Type B pancreatic cell (in vitro differentiated cells): ENCODE measurements at places on chromosomes 6 and 20. TPM values are rescaled to one million over a fixed set of nuclear protein-coding genes. Genes with fewer than 3 reads are reported as not detected.

DNA sequence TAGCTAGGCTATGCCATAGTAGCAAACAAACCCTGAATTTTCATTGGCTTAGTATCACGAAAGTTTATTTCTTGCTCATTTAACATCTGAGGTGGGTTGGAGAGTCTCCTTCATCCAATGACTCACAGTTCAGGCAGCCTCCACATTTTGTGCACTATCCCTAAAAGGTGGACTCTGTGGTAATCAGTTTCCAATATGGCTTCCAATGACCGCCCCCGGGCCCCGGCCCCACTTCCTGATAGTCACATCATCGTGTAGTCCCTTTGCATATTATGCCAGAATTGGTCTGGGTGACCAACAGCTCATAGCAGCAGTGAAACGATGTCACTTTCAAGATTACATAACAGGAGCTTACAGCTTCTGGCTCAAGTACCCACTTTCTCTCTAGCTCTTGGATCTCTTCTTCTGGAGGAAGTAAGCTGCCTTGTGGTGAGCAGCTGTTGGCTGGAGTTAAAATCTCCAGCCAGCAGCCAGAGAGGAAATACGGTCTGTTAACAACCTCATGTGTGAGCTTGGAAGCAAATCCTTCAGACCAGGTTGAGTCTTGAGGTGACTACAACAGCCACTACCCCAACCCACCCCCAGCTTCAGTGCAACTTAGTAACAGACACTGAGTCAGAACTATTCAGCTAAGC, 7.8 kb downstream of the HCRTR2 start:
- no peak for DNase-seq

- no peak for DNase-seq
Observed at GRCh38 chr6:43304361-43304760, 4.3 kb downstream of the CRIP3 start.

DNA sequence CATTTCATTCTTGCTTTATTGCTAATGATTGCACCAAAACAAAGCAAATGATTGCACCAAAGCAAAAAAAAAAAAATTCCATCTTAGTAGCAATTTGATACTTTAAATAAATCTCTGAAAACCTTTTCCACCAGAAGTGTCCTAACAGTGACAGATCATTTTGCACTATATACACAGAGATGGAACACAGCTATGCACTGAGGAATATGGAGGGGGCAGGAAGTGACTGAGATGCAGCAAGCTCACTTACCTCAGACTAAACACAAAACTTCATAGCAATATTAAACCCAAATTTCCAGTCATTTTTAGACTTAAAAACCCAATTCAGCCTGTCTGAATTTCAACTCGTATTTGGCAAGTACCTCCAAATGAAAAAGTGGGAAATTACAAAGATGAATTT, 41.2 kb downstream of the HIVEP2 start:
- DNase-seq: no peak

GRCh38 chr6:25175196-25175595, 104.0 kb upstream of the CARMIL1 start:
- DNase-seq: no peak

GRCh38 chr6:154736618-154737259, 3.5 kb downstream of the SCAF8 start:
- DNase-seq: no peak

DNA sequence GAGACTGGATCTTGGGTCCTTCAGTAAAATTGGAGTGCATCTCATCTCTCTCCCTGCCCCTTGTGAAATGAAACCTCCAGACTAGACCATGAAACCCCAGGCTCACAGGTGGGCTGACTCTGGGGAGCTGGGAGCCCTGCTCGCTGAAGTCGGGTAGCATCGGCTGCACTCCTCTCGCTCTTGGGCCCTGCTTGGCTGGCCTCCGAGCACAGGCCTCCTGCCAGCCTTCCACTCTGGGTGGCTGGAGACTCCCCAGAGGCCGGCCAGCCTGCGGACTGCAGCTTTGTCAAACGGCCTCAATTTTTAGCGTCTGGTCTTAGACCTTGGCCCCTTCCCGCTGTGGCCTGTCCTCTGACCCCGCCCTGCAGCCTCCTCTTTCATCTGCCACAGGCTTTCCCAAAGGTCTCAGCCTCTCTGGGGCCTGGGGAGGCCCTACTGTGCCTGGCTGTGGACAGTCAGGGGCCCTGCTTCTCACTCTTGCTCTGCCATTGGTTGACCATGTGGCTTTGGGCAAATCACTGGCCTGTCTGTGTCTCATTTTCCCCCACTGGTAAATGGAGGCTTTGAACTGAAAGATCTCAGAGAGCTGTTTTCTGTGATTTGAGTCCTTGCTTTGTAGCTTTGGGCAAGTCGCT, 45.1 kb downstream of the SRC start:
- no peak for DNase-seq

DNA sequence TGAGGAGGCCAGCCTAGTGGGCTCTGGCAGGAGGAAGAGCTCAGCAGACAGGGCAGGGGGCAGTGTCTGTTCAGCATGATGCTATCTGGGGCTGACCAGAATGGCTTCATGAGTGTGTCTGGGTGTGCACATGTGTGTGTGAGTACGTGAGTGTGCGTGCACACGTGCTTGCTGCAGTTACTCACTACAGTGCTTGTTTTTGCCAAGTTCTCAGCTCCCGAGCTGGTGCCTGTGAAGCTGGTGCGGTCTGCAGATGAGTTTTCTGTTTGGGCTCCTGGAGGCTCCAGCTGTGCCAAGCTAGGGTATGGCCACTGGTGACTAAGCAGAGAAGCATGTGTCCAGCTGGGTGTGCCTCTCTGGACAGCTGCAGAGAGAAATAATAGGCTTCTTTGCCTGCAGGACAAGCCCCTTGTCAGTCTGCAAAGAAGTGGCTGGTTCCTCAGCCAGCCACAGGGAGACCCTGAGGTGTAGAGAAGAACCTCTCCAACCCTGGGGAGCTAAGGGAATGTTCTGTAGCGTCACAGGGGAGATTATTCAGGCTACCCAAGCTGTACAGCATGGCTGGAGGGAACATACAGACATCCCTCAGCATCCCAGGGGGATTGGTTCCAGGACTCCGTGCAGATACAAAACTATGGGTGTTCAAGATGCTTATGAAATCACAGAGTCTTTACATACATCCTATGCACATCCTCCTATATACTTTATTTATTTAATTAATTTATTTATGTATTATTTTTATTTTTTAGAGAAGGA, 40.2 kb upstream of the FAM50B start:
- no peak for DNase-seq

DNA sequence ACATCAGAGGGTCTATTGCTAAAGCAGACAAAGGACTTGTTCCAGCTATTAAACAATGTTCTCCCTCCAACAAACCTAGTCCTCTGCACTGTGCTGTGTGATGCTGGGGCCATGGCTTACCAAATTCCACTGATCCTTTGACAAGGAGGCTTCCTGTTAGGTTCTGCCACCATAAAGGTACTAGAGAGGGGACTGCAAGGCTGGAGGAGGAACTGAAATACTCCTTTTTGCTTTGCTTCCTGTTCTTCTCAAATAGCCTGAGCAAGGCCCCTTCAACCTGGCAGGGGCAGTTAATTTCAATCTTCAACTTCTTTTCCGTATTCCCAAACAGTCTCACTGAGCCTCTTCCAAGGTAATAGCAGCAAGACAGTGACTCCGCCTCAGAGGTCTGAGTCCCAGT, 286.4 kb upstream of the IRAK1BP1 start:
- no peak for DNase-seq

- DNase-seq: no peak
Observed at GRCh38 chr20:61912665-61913422, 152.8 kb downstream of the TAF4 start.

DNA sequence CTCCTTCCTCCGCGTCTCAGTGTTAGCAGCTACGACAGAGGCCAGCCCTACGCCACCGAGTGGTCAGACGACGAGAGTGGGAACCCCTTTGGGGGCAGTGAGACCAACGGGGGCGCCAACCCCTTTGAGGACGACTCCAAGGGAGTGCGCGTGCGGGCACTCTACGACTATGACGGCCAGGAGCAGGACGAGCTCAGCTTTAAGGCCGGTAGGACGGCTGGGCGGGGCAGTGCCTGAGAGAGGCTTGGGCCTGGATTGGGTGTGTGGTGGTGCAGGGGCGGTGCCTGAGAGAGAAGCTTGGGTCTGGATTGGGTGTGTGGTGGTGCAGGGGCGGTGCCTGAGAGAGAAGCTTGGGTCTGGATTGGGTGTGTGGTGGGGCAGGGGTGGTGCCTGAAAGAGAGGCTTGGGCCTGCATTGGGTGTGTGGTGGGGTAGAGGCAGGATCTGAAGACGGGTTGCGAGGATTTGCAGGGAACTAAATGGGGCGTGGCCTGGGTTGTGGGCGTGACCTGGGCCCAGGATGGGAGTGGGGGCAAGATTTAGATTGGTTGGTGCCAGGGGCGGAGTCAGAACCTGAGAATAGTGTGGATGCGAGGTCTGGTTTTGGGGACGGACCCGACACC, 24.4 kb downstream of the SPDEF start:
- no peak for DNase-seq

The SNAP25 gene
- total RNA-seq: 8.1 and 12.5 TPM in 2 replicates

The PRDM13 gene
- not detected in 2 replicates for total RNA-seq

The ABHD16B gene
- total RNA-seq: not detected in 2 replicates

The PDYN gene
- total RNA-seq: 0.19 TPM in 1 of 2 replicates, not detected in the other
